ENCODE measurements at places on chromosomes 2 and 18.
A peak's percentile ranks its signal among the peaks of the same experiment; 100 is the strongest.

DNA sequence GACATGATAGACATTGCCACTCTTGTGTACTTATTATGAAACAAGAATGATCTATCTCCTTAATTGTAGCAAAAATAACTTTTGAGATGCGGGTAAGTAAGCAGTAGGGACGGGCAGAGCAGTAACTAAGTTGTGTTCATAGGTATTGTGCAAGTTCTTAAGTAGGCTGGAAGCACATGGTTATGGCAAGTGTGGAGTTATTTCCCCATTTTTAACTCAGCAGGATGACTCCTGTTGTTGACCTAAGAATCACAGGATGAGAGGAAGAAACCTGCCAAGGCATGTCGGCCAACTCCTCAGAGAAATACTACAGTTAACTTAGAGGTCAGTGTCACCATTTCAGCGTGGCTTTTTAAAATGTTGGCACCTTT is 51.1 kb upstream of the FN1 start:
- DNase-seq = no peak

- no peak for DNase-seq
These were observed 11.4 kb downstream of the CXCR4 start for GRCh38 chr2:136106505-136106904.

DNA sequence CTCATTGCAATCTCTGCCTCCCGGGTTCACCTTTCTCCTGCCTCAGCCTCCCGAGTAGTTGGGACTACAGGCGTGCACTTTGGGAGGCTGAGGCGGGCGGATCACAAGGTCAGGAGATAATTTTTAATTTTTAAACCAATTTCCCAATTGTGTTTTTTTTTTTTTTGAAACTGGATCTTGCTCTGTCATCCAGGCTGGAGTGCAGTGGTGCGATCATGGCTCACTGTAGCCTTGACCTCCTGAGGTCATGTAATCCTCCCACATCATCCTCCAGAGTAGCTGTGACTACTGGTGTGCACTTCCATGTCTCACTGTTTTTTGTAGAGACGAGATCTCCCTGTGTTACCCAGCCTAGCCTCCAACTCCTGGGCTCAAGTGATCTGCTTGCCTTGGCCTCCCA is 49.3 kb downstream of the GLS start:
- DNase-seq = no peak

- no peak for DNase-seq
These were observed 902 bp downstream of the SS18 start for GRCh38 chr18:26089293-26090129.

- peak; percentile 75 for DNase-seq
These were observed 34.2 kb upstream of the EN1 start for GRCh38 chr2:118881490-118882129.

- DNase-seq = no peak
These were observed 312.4 kb upstream of the TCF4 start for GRCh38 chr18:55900380-55900779.

DNA sequence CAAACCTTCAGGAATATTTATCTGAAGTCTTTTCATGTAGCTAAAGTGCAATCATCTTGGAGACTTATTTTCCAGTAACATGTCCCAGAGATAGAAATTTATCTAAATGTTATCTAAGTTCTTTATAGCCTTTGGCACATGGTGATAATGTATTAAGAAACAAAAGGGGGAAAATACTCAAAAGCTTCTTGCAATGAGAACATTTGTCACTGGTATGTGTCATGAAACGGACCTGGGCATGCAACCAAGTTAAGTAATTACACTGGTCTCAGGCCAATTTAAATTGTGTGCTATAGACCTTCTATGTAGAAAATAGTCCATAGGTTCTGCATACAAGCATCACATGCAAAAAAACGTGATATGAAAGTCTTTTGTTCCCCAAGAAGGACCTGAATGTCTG is 136.2 kb downstream of the SLC8A1 start:
- no peak for DNase-seq

- DNase-seq = no peak
These were observed 48.0 kb upstream of the TGIF1 start for GRCh38 chr18:3401669-3402620.

DNA sequence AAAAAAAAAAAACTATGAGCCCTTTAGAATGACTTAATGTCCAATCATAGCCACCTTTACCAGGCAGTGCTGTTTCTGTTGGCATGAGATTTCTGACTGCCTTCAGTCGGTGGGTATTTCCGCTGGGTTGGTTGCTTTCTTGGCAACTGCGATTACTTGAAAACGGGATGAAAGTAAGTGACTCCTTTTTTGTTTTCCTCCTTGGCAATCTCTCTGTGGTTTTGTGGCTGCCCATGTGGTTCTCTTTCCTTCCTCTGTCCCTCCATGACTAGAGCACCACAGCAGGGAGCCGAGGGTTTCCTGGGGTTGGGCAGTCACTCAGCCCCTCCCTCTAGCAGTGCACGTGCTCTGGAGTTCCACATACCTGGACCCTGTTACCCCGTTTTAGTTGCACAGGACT is 112.1 kb downstream of the KLHL29 start:
- peak; percentile 50 for DNase-seq

DNA sequence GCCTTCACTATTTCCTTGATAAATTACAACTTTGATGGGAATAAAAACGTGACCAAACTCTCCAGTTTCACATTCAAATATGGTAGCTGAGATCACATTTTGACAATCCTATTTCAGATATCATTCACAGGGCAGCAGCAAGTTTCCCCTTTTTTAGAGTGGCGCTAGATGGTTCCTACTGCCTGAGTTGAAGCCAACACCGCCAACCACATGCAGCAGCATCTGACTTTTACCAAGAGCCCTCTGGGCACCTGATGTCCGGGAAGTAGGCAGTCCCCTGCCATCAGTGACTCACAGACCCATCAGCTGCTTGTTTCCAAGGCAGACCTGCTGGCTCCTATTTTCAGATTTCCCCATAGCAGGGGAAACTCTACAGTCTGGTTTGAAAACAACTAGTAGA is 4.0 kb upstream of the MREG start:
- DNase-seq = peak; percentile 32

DNA sequence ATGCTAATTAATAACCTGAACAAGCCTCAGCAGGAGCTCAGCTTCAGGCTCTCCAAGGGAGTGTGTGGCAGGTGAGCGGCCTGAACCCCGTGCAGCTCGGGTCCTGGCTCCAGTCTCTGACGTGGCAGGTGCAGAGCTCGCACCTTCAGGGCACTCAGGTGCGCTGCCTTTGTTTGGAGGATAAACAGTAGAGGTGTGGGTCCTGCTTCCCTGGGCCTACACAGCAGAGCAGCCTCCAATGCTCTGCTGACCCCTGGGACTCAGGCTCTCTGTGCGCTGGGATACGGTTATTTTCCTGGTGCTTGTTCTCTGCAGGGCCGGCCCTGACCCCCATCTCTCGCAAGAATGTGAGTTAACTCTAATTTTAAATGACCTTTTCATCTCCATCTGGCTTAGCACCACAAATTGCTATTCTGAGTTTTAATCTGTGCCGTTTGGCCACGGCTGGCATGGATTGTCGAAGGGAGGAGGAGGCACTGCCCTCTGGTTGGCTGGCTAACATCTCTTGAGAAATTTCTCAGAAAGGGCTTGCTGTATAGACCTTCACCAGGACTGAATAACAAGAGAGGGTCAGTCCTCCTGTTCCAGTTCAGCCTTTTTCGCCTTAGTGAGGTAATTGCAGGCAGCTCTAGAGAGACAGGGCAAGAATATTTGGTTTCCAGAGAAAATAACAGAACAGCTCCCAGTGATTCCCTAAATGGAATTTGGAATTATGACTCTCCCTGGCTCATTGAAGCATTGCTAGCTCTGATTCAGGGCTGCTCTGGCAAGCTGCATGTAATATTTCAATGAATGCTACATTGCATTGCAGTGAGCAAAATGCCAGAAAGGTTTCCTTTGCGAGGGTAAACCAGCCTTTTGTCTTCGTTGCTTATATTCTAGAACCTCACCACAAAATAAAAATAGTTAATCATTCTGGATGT is 161.8 kb downstream of the DCDC2C start:
- DNase-seq = no peak

GRCh38 chr2:239236808-239237205 is 164.0 kb downstream of the HDAC4 start:
- no peak for DNase-seq

DNA sequence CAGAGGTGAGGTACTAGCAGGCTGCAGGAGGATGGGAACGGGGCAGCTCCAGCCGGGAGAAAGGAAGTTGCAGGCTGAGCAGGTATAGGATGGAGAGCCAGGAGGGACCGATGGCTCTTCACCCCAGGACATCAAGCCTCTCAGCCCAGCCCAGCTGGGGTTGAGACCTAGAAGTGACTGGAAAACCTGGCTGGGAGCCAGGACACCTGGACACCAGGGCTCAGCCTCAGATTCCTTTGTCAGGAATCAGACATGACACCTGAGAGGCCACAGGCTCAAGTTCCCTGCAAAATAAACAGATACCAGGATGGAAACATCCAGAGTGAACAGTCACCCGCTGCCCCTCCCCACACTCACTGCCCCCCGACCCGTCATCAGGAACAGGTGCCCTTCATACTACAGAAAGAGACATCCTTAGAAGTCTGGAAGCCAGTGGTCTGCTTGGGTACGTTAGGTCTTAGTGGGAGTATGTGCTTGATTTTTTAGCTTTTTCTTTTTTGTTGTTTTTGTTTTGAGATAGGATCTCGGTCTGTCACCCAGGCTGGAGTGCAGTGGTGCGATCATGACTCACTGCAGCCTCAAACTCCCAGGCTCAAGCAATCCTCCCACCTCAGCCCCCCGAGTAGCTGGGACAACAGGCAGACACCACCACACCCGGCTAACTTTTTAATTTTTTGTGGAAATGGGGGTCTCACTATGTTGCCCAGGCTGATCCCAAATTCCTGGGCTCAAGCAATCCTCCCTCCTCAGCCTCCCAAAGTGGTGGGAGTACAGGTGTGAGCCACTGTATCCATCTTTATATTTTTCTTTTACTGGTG is 95.7 kb upstream of the STPG4 start:
- no peak for DNase-seq

DNA sequence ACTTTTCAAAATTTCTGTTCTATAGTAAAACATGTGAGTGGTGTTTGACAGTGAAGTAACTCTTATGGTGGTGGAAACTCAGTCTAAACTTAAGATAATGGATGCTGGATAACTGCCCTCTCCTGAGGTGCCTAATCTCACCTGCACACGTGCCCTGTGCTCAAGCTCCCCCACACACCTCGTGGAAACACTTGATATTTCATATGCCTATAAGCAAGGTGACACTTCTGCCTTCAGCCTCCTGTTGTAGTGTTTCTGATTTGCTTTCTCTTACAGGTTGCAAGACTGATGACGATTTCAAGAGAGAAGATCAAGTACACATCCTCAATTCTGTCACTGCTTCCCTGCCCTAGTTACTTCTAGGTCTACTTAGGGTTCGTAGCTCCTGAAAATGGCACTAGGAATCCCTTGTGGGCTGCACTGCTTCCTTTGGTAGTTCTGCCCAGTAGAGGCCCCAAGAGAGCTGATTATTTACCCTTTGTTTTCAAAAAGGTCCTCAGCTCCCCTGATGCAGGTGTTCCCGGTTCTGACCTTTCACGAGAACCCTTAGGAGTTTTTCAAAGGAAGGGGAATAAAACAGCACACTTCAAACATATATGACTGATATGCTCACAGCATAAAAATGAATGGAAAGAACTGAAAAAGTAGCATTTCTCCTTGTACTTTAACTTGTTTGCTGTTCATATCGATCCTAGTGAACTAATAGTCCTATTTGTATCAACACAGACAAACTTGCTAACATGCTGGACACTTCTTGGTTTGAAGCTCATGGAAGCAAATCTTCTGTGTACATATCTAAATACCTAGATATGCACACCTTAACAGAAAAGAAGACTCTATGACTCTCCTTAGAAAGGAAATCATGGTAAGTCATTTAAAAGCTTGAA is 6.7 kb downstream of the CAVIN2 start:
- no peak for DNase-seq

DNA sequence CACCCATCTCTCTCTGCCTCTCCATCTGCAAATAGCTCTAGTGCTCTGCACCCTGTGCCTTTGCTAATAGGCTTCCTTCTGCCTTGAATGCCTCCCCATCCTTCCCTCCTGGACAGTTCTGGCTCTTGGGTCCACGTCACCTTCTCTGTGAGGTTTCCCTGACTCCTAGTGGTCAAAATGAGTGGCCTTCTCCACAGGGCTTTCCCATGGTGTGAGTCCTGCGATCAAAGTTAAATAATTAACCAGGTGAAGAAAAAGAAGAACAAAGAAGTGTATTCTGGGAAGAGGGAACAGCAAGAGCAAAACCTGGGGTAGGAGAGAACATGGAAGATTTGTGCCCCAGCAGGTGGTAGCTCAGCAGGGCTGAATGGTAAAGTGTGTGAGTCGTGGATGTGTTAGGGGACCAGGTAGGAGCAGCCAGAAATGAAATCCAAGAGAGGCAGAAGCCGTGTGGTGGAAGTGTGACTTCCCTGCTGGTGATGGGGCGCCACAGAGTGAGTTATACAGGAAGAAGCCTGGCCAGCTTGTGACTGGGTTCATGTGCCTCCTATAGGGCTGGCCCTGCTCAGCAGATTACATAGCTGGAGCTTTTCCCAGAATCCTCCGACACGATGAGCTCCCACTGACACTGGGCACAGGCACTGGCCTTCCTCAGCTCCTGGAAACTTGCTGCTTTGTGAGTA is 93.8 kb upstream of the LDAH start:
- no peak for DNase-seq

DNA sequence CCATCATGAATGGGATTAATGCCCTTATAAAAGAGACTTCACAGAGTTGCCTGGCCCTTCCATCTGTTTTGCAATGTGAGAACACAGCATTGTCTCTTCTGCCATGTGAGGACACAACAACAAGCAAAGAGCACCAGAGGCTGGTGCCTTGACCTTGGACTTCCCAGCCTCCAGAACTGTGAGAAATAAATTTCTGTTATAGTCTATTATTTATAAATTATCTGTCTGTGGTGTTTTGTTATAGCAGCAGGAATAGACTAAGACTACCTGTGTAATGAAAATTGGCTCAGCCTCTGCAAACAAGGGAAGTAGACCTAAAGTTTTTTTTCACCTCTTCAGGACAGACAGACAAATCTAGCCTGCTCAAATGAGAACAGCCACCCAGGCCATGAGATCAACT is 19.3 kb upstream of the ZC3H15 start:
- DNase-seq = no peak

DNA sequence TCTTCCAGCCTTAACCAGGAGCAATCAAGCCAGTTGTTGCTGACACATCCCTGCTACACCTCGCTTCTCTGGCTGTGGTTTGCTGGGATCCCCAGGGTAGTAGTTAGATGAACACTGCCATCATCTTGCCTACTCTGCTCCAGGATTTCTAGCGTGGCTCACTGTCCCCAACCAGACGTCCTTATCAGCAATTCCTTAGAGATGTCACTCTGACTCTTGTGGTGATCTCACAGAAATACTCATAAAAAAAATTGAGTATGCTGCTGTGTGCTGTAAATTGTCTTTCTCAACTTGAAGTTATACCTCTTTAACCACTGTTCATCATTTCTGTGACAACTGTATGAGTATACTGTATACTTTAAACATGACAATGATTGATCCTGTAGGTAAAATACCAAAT is 63.2 kb downstream of the PLCL1 start:
- no peak for DNase-seq

- DNase-seq = no peak
These were observed 220.6 kb downstream of the SLC4A10 start for GRCh38 chr2:161844822-161845221.

Measured in stimulated activated CD4-positive, alpha-beta T cell treated with anti-CD3 and anti-CD28 coated beads, Interleukin-2, amount 100 ng/mL, for 24 hours (primary cell).